ENCODE measurements at places on chromosomes 7 and 10.
A peak's percentile ranks its signal among the peaks of the same experiment; 100 is the strongest.

- no peak for DNase-seq
These were observed 85.8 kb downstream of the MKX start for GRCh38 chr10:27659786-27660185.

GRCh38 chr7:107659666-107660065 is 962 bp upstream of the SLC26A4 start:
- DNase-seq = peak; percentile 34

GRCh38 chr7:140036224-140036962 is 26.4 kb downstream of the PARP12 start:
- DNase-seq = no peak

GRCh38 chr7:144863320-144863647 is 27.4 kb upstream of the TPK1 start:
- DNase-seq = no peak

GRCh38 chr7:101943889-101944600 is 126.6 kb downstream of the CUX1 start:
- no peak for DNase-seq

DNA sequence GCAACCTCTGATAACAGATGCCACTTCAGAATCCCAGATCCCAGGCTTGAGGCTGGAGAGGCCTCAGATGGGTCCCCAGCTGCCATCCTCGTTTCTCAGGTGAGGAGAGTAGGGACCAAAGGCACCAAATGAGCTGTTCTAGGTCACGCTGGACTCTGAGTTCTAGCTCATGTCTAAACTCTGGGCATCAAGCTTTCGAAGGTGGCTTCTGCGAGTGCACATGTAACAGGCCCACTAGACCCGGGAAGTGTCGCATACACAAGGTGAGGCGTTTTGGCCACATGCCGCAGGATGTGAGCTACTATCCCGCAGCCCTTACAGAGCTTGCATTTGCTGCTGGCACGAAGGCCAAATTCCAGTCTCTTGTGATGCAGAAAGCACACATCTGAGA is 355.1 kb upstream of the SHH start:
- DNase-seq = no peak

- no peak for DNase-seq
These were observed 113.2 kb upstream of the SEM1 start for GRCh38 chr7:96822824-96823223.

DNA sequence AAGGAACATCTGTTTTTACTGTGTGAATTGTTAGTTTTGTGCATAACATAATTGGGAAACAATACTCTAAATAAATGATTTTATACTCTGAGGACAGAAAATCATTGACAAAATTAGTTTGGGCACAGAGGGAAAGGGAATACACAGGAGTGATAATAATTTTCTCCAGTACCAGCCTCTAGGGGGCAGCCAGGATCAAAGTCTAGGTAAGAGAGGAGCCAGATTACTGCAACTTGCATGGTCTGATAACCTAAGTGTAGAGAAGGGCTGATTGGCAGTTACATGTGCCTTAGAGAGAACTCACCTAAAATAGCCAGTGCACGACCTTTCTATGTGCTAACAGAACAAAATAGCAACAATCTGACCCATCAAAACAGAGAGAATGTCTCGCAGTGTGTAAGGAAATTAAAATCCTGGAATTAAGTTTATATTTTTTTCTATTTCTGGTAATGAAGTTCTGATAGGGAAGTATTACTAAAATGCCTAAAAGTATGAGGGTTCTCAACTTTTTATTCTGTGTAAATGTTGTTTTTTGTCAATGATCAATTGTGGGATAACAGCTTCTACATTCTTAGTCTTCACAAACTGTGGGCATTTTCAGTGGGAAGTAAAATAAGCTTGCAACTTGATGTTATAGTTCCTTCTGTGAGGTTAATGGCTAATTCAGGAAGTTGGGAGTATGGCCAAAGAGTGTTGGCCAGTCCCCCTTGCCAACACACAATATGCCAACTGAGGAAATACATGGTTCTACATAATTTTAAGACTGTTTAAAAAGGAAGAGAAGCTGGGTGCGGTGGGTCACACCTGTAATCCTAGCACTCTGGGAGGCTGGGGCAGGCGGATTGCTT is 66.4 kb downstream of the EXOC6 start:
- peak; percentile 70 for DNase-seq

DNA sequence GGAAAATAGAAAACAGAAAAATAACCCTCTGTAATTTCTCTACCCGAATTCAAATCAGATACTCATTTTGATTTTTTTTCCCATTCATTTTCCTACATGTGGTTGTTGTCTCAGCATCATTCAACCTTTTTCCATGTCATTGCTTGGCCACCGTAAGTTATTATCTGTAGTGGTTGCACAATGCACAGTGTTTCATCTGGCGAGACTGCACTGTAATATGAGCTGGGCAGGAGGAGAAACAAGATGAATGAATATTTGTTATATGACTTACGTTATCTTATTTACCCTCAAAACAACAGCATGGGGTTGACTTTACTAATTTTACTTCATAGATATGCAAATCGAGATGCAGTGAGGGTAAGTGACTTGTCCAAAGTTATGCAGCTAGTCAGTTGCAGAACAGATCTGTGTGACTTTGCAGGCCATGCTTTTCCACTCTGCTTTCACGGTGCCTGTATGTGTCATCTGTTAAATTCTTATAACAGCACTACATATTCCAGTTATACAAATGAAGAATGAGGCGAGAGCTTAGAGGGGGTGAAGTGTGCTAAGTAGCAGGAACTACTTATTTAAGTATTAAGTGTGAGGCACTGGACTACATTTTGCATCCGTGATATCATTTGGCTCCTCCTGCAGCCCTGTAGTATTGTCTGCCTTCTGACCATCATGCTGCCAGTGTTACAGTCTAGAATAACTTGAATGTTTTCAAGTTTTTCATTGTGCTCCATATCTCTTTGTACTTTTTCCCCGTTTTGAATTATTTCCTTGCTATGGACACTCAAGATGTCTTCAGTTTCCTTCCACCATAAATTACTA is 56.7 kb downstream of the ZMYND11 start:
- no peak for DNase-seq

- no peak for DNase-seq
These were observed 39.4 kb downstream of the HTRA1 start for GRCh38 chr10:122500726-122501125.

GRCh38 chr7:139873593-139874301 is 44.7 kb downstream of the TBXAS1 start:
- DNase-seq = peak; percentile 54

DNA sequence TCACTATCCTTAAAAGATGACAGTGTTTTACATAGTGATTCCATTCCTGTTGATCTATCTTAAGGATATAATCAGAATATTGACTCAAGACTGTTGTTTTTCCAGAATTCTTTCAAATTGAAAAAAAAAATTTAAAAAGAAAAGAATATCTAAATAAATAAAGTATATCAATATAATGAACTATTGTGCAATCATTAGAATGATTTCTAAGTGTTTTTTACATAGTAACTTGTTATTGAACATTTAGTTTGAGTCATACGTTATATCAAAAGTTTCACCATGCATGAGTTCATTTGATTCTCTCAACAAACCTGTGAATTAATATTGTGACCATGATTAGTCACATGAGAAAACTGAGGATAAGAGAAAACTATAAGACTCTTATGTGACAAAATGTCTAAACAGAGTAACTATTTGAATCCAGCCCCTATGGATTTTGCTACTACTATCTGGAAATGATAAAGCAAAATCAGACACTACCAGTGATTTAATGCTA is 46.1 kb downstream of the KLF6 start:
- DNase-seq = no peak
